ENCODE measurements at places on chromosomes 12 and 14. TPM values are rescaled to one million over a fixed set of nuclear protein-coding genes. Genes with fewer than 3 reads are reported as not detected.

DNA sequence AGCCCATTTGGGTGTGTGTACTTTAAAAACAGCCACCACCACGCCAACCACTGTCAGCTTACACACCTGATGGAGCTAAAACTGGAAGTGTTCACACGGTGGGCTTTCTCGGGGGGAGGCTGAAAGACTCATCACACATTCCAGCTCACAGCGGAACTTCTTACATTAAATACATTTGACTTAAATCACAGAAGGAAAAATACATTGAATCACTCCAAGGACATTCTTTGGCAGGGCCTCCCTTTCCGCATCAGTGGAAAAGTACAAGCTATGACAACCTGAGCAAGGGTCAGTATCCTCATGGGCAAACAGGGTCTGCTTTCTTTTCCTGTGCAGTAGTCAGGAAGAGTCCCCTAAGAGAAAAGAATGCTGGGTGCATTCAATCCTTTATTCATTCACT is 31.0 kb upstream of the TC2N start:
- DNase-seq = no peak
- no peaks in the 10 kb centered on the region for H3K4me1 ChIP-seq
- no peaks in the 10 kb centered on the region for H3K27me3 ChIP-seq
- H3K4me3 ChIP-seq = no peak overlapping the region

- no peaks in the 10 kb centered on the region for H3K27me3 ChIP-seq
- no peaks in the 10 kb centered on the region for H3K4me1 ChIP-seq
- no peaks in the 10 kb centered on the region for H3K36me3 ChIP-seq
- H3K27ac ChIP-seq = no peak overlapping the region
- no peak overlapping the region for H3K4me3 ChIP-seq
Measured at GRCh38 chr12:92973614-92974013, 44.5 kb upstream of the EEA1 start.

DNA sequence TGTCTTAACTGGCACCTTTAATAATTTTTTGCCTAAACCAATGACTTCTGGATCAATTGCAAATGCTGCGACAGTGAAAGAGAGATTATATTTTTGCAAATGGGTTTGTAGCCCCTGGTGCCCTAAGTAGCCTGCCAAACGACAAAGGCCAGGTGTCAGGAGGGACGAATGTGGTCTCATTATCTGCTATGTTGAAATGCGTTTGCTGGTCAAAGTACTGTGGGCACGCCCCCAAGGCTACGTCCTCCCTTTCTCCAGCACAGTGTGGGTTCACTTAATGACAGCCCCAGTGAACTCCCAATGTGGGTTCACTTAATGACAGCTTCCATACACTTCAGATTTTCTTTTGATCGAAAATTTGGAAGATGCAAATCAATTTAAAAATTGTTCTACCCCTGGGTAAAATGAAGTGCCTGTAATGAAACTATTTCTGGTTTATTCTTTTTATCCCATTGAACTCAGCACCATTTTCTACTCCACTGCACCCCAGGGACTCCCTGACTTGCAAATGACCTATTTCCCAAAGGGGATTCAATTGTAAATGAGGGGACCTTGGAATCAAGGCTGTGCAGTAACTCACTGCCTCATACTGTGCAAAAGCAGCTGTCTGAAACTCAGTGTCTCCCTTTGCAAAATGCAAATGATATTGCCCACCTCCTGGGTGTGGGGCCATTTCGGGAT is 1.4 kb downstream of the SERPINA11 start:
- peak; percentile 74 for DNase-seq
- H3K27me3 ChIP-seq = no peaks in the 10 kb centered on the region
- no peaks in the 10 kb centered on the region for H3K4me1 ChIP-seq
- H3K4me3 ChIP-seq = no peak overlapping the region
- no peaks in the 10 kb centered on the region for H3K36me3 ChIP-seq
- no peak overlapping the region for H3K27ac ChIP-seq

DNA sequence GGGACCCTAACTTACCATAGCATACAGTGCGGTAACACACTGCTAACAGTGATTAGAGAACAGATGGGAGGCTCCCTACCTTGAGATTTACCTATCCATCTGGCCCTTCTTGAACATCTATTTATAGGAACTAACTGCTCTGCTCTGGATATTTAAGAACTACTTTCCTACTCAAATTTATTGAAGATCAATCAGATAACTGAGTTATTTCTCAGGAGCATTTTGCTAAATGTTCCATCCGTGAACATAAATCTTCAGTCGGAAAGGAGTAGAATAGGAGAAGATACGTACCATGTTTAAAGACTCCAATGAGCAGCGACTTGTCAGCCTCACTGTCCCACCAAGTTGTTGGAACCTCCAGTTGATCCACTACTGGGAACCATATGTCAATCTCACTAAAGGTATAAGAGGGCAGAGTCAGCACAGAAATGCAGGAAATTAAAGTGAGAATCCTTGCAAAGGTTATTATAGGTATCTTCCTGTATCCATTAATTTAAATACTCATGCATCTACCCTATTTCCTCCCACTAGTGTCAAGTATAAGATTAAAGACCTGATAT is 15.6 kb upstream of the SUPT16H start:
- H3K27me3 ChIP-seq = no peaks in the 10 kb centered on the region
- no peak overlapping the region for H3K27ac ChIP-seq
- no peak for DNase-seq

Gene HSPB8
- polyA plus RNA-seq = 1.3 TPM

Gene CEBPE
- 0.13 TPM for polyA plus RNA-seq
